Panc1 (cell line): ENCODE measurements at places on chromosomes 5 and 9. TPM values are rescaled to one million over a fixed set of nuclear protein-coding genes. Genes with fewer than 3 reads are reported as not detected.

WDR31 gene
- total RNA-seq, result 0.80 TPM

DNA sequence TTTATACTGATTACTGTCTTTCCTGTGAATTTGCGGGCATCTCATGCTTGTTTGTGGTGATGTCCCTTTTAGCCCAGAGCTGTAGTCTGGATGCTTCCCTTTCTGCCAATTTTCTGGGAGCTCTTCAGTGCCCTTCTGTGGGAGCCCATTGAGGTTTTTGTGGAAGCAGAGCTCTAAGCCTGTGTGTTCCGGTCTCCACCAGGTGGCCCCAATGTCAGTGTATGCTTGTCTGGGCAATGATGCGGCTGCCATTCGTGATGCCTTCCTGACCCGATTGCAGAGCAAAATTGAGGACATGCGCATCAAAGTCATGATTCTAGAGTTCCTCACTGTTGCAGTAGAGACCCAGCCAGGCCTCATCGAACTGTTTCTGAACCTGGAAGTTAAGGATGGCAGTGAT lies 35.1 kb downstream of the SH3GLB2 start:
- no peaks in the 10 kb centered on the region for H3K27me3 ChIP-seq
- no peak overlapping the region for H3K4me3 ChIP-seq
- no peak overlapping the region for H3K27ac ChIP-seq

GRCh38 chr5:80153586-80154126 lies 102.2 kb downstream of the SERINC5 start:
- no peak overlapping the region for H3K4me3 ChIP-seq
- no peaks in the 10 kb centered on the region for H3K4me1 ChIP-seq
- H3K27me3 ChIP-seq, result no peaks in the 10 kb centered on the region
- no peaks in the 10 kb centered on the region for H3K36me3 ChIP-seq

BAAT gene
- 0.08 TPM for total RNA-seq

CCDC192 gene
- total RNA-seq, result not detected

DNA sequence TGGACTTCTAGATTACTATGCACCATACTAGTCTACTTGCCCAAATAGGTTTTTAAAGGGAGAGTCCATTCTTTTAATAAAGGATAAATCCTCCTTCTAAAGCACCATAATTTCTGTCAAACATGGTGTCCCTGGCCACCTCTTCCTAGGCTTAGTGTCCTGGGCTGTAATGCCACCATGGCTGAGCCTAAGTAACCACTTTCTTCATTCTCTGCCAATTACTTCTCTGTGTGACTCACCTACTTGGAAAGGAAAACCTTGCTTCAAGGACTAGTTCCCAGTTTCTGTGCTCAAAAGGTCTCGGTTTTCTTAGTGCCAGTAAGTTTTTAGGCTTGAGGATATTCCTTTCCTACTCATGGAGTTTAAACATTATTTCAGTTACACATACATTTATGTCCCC lies 273.4 kb downstream of the DENND1A start:
- H3K4me1 ChIP-seq, result no peaks in the 10 kb centered on the region
- no peak overlapping the region for H3K27ac ChIP-seq
- H3K36me3 ChIP-seq, result no peaks in the 10 kb centered on the region
- no peak overlapping the region for H3K4me3 ChIP-seq
- no peak for DNase-seq
- H3K27me3 ChIP-seq, result no peaks in the 10 kb centered on the region

DMRT2 gene
- total RNA-seq, result not detected

- peaks cover 99% of the 10 kb centered on the region for H3K4me1 ChIP-seq
- H3K4me3 ChIP-seq, result no peak overlapping the region
- DNase-seq, result no peak
- H3K27ac ChIP-seq, result peak overlapping the region; percentile 99
Measured at GRCh38 chr5:14193496-14193895, 50.4 kb downstream of the TRIO start.

DNA sequence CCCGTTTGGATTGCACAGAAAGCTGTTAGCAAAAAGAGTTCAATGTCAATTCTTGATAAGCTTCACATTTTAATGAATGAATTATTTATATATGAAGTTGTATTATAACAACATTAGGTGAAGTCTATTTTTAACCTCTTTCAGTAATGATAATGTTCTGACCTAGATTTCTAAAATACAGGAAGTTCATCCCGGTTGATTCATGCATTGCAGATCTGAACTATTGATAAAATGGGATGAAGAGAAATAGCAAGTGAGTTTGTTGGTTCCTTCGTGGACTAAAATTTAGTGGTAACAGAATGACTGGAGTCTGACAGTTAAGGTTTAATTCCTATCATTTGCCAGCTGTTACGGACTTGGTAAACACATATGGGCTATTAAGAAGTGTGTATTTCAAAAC lies 180.5 kb downstream of the PCSK1 start:
- H3K4me1 ChIP-seq, result peaks cover 15% of the 10 kb centered on the region
- no peak overlapping the region for H3K4me3 ChIP-seq
- peak overlapping the region; percentile 54; the same call in 1 of the 2 replicates for H3K27ac ChIP-seq
- H3K36me3 ChIP-seq, result no peaks in the 10 kb centered on the region
- H3K27me3 ChIP-seq, result no peaks in the 10 kb centered on the region
- DNase-seq, result no peak

DNA sequence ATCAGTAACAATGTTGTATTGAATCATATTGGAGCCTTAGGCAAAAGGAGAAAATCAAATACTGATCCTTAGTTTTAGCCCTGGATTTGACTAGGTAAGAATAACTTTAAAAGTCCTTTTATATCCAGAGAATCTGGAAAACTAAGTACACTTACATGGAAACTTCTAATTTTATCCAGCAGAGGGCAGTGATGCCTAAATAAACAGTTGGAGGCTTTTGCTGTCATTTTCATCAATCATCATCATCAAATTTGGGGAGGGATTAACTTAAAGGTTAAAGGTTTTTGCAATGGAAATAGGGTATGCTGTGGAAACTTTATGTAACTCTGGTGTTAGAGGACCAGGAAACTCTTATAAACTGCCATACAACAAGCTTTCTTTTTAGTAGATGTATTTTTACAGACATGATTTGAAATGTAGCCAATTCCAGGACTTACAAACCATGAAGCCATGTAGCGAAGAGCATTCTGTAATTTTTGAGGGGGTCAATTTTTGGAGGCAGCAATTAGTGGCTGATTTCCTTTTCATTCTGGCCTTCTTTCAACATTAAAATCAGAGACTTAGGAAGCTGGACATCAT lies 112.7 kb downstream of the OSTF1 start:
- no peaks in the 10 kb centered on the region for H3K36me3 ChIP-seq
- no peak overlapping the region for H3K4me3 ChIP-seq
- no peak overlapping the region for H3K27ac ChIP-seq
- H3K27me3 ChIP-seq, result no peaks in the 10 kb centered on the region

DNA sequence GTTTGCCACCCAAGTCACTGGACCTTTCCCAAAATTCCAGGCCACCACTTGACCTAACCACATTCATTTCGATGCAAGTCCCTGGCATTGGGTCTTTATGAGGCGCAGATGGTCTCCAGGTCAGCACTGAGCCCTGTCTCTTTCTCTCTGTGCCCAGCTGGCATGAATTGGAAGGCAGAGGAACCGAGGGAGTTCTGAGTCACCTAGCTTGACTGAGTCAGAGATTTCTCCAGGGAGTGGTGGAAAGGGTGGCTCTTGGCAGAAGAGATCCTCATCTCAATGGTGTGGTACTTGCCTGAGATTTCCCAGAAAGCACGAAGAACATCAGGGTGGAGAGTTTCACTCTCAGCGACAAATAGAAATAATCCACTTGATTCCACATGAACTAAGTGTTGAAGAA lies 43.8 kb downstream of the WDR36 start:
- no peak for DNase-seq
- H3K4me3 ChIP-seq, result no peak overlapping the region
- H3K27me3 ChIP-seq, result no peaks in the 10 kb centered on the region

PRDM9 gene
- total RNA-seq, result not detected

- H3K27ac ChIP-seq, result peak overlapping the region; percentile 51; the same call in 1 of the 2 replicates
- peaks cover 93% of the 10 kb centered on the region for H3K4me1 ChIP-seq
- peaks cover 56% of the 10 kb centered on the region for H3K36me3 ChIP-seq
- DNase-seq, result no peak
- H3K4me3 ChIP-seq, result no peak overlapping the region
- no peaks in the 10 kb centered on the region for H3K27me3 ChIP-seq
Measured at GRCh38 chr5:179613460-179614071, 9.9 kb downstream of the HNRNPH1 start.

POU5F2 gene
- total RNA-seq, result 0.39 TPM

LIX1 gene
- not detected for total RNA-seq

DNA sequence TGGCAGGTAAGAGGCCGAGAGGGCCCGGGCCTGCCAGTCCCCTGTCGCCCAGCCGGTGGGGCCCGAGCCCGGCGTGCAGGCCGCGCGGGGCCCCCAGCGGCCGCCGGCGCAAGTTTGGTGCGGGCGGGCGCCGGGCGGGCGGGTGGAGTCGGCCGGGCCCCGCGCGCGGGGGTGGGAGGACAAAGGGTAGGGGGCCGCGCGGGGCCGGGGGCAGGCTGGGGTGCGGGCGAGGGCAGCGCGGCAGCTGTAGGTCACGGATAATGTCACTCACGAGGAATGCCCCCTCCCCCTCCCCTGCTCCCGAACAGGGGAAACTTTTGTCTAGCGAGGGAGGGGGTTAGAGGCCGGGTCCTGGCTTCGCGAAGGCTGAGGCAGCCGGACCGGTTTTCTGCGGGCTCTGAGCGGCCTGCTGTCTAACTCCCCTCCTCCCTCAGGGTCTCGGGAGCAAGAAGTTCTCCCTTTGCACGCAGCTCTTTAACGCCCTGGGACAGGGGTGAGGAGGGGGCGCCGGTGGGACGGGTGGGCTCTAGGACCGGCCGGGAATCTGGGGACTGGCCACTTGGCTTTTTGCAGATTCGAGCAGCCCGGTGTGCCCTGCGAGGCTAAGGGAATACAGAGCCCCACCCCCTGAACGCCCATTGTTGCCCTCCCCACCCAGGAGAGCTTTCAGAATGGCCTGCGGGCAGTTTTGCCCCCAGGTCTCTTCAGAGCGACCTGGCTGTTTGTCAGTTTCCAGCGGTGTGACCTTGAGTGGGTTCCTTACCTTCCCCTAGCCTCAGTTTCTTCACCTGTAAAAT lies 21.3 kb upstream of the NDST1 start:
- H3K4me1 ChIP-seq, result peaks cover 55% of the 10 kb centered on the region
- DNase-seq, result no peak
- no peaks in the 10 kb centered on the region for H3K36me3 ChIP-seq
- H3K27ac ChIP-seq, result peak overlapping the region; percentile 95

GRCh38 chr5:80865551-80865950 lies 94.6 kb upstream of the RASGRF2 start:
- no peaks in the 10 kb centered on the region for H3K36me3 ChIP-seq
- no peak overlapping the region for H3K4me3 ChIP-seq
- no peaks in the 10 kb centered on the region for H3K4me1 ChIP-seq
- H3K27me3 ChIP-seq, result no peaks in the 10 kb centered on the region
- no peak overlapping the region for H3K27ac ChIP-seq

DNA sequence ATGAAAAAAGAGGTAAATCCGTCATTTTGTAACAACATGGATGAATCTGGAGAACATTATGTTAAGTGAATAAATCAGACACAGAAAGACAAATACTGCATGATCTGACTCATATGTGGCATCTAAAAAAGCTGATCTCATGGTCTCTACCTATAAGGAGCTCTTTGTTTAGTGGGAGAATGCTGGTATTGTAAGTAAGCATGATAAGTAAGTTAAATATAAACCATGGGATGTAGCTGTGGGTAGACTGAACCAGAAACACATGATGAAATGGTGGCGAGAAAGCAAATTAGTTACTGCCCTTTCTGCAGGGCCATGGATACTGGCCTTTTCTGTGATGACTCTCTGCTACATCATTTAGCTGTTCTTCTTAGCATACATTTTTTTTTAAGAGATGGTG lies 66.4 kb upstream of the RUSC2 start:
- H3K27ac ChIP-seq, result no peak overlapping the region
- no peak overlapping the region for H3K4me3 ChIP-seq
- no peaks in the 10 kb centered on the region; the same call in 1 of the 2 replicates for H3K27me3 ChIP-seq
- no peak for DNase-seq
- H3K36me3 ChIP-seq, result no peaks in the 10 kb centered on the region
